Inflammatory macrophage (primary cell): ENCODE measurements at places on chromosomes 12 and 14.

DNA sequence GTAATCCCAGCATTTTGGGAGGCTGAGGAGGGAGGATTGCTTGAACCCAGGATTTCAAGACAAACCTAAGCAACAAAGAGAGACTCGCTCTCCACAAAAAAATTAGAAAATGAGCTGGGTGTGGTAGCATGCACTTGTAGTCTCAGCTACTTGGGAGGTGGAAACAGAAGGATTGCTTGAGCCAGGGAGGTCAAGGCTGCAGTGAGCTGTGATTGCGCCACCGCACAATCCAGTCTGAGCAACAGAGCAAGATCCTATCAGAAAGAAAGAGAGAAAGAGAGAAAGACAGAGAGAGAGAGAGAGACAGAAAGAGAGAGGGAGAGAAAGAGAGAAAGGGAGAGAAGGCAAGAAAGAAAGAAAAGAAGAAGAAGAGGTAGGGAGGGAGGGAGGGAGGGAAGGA, 37.0 kb downstream of the TDG start:
- DNase-seq = no peak

DNA sequence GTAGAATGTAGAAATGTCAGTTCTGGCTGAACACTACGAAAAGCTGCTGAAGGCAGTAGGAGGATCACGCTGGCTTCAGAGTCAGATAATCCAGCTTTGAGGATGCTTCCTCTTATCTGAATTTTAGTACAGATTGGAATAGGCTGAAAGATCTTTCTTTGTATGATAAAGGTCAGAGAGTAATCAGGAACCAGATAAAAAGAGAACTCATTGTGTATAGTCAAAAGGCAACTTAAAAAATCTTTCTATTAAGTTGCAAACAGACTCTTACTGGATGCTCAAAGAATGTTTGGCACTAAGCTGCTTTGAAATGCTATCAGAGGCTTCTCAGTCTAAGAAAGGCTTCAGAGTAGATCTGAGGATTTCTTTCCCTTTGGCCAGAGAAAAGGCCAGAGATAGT, 21.8 kb upstream of the TRHDE start:
- no peak for DNase-seq

- no peak for DNase-seq
Measured at GRCh38 chr14:20440465-20440864, 4.5 kb upstream of the KLHL33 start.

GRCh38 chr12:52796839-52797528, 1.1 kb upstream of the KRT3 start:
- no peak for DNase-seq

DNA sequence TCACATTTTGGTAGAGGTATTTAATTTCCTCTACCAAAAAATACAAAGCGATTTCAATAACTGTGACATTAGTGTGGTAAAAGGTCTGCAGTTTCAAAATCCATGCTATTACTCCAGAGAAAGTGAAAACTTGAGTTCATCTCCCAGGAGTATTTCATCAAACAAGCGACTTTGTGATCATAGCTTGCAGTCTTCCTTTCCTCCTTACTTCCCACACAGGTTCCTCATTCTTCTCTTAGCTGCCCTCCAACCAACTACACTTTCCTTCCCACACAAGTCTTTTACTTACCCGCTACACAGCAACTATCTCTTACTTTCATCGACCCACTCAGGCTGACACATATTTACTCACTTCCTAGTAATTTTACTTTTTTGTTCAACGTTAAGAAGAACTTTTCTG, 413.4 kb upstream of the USP15 start:
- peak; percentile 72 for DNase-seq

- peak; percentile 85 for DNase-seq
Measured at GRCh38 chr12:123761841-123762714, at the start of gene DNAH10. Gene DNAH10 (plus strand): TSS chr12:123762301. CDS start chr12:123762337, 36 bp downstream.

DNA sequence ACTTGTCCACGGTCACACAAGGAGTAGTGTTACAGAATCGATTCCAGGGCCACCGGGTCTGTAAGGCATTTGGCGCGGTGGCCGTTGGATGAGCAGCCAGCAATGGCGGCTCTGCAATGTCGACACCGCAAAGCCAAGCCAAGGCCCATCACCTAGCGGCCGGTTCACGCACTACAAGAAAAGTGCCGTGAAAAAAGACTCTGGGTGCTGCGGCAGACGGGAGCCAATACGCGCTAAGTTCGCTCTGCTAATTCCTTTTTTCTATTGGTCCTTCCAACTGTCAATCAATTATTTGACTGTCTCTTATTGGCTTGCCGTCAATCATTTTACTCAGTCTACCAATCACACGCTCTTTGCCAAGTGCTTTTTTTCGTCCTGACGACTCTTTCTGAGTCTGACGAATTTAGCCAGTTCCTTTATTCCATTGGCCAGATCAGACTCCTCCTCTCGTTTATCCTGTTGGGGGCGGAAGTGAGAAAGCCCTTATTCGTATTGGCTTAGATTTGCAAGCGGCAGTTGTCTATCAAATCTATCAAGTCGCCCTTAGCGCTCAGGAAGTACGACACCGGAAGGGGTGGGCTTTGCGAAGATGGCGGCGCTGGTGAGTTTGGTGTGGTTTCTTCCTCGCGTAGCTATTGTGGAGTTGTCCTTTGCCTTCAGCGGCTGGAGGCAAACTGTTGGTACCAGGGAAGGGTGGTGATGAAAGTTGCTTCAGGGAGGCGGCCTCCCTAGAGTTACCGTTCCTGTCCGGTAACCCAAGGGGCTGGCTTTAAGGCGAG, at the start of gene NGDN:
Gene NGDN, plus strand, starts transcription at position 577 of the 779 bp plus-strand sequence. Its CDS starts 13 bp downstream, at position 590.
- peak; percentile 100 for DNase-seq

- no peak for DNase-seq
Measured at GRCh38 chr14:47730296-47730695, 54.9 kb upstream of the MDGA2 start.

DNA sequence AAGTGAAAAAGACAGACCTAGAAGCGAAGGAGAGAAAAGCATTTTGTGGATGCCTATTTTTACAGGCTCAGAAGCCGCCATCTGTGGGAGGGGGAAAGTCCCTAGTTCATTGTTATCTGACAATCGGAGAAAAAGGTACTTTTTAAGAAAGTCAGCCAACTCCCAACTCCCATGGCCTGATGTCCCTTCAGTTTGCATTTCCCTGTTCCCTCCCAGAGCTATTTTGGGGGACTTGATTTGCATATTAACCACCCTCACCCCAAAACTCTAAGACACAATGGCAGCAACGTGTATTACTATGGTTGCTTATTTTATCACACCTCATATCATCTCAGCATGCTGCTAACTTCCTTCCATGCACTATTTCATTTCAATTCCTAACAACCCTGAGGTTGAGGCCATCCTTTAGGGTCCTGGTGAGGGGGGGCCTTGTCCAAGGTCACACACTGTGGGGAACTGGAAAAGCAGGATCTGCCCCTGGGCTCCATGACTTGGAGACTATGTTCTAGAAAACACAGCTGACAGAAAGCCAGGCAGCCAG, 18.7 kb downstream of the HVCN1 start:
- DNase-seq = no peak

DNA sequence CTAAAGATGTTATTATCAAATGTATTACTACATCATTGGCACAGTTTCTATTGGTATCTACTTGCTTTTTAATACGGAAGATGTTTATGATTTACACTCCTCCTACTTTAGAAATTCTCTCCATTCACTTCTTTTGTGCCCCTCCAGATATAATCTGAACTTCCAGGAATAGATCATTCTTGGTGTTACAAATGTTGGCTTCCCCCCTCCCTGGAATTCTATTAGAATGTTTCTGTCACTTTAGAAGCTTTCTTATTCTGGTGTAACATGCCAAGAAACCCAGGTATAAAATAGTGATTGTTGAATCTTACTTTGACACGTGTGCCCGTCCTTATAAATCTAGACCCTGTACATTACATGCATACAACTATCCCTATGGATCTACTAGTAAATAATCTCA, 1.2 kb upstream of the WDR20 start:
- no peak for DNase-seq

- DNase-seq = peak; percentile 17
Measured at GRCh38 chr12:12723681-12724420, 6.7 kb downstream of the CDKN1B start.

GRCh38 chr12:131054345-131055092, 100.8 kb downstream of the ADGRD1 start:
- DNase-seq = no peak

DNA sequence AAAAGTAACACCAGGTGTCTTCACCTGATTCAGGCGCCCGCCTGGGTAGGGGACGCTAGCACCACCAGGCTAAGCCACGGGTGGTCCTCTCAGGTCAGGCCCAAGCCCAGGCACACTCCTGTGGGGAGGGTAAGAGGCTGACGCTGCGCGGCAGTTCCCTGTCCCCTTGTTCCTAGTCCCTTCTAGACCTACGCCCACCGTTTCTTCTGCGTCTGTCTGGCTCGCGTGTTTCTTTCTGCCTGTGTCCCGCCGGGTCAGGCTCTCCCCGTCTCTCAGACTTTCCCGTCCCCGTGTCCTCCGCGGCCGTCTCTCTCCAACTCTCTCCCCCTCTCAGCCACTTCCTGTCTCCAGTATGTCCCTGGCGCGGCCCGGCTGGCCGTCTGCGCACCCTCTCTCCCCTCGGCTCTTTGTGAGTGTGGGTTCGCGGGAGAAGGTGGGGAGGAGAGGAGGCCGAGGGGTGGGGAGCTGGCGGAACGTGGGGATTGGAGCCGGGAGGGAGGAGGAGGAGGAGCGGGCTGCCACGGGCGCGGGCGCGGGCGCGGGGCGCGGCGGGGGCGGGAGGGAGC, 3.1 kb upstream of the TNS2 start:
- DNase-seq = peak; percentile 22

DNA sequence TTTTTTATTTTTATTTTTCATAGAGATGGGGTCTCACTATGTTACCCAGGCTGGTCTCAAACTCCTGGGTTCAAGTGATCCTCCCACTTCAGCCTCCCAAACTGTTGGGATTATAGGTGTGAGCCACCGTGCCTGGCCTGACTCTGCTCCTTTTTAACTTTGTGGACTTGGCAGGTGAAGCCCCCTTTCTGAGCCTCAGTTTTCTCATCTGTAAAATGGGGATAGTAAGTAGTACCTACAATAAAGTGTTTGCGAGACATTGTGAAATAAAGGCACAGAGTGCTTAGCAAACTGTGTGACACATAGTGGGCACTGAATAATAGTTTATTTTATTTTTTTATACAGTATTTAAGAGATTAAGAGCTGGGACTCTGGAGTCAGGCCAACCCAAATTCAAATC, 21.1 kb upstream of the MED13L start:
- DNase-seq = no peak

DNA sequence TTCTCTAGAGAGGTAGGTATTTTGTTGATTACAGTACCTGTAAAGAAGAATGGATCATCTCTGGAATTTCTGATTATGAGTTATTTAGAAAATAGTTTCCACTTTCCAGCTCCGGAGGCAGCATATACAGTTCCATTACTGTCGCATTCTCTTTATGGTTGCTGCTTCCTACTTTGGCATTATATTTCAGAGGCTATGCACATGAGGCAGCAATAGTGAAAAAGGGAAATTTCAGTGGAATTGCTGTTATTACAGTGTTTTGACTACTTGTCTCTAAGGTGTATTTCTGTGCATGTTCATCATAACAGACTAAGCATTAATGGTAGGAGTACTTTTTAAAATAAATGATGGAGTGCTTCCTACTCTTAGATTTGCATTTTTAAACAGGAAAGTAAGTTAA, 10.2 kb downstream of the GNG2 start:
- peak; percentile 43 for DNase-seq

DNA sequence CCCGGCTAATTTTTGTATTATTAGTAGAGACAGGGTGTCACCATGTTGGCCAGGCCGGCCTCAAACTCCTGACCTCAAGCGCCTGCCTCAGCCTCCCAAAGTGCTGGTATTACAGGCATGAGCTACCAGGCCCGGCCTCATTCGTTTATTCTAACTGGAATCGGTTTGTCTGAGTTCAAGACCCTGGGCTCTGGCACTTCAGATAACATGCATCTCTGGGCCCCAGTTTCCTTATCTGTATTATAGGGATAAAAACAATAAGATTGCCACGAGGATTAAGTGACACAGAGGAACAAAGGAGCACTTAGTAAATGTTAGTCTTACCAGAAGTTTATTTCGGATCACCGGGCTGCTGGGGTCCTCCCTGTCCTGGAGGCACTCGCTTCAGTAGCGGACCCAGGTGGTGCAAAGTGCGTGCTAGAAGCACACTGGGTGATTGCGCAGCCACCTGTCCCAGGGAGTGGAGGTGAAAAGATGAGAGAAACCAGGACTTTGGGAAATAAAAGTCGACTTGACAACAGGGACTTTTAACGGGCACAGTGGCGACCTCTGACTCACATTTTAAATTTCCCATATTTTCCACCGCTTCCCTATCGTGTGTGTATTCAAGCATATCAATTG, 37.5 kb downstream of the ACACB start:
- DNase-seq = no peak

DNA sequence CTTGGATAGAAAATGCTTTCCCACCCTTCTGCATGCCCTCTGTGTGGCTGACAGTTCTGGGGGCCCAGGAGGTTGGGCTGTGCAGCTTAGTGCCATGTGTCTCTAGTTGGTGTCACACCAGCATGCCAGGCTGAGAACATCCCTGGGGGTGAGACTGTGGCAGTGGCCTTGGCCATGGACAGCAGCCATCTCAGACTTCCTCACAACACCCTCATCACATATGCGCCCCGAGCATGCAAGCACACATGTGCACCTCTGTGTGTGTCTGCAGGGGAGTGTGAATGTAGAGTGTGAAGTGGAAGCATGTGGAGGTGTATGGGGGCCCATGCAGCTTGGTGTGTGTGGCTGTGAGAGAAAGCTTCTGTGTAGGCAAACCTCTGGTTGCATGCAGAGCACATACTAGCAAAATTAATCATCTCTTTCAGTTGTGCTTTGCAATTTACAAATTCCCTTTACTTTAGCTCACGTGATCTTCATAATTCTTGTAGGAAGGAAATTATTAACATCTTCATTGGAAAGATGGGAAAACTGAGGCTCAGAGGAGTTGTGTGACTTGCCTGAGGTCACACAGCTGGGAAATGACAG, 8.4 kb downstream of the ASIC1 start:
- no peak for DNase-seq

- DNase-seq = no peak
Measured at GRCh38 chr14:24595073-24595808, 14.2 kb downstream of the GZMH start.

DNA sequence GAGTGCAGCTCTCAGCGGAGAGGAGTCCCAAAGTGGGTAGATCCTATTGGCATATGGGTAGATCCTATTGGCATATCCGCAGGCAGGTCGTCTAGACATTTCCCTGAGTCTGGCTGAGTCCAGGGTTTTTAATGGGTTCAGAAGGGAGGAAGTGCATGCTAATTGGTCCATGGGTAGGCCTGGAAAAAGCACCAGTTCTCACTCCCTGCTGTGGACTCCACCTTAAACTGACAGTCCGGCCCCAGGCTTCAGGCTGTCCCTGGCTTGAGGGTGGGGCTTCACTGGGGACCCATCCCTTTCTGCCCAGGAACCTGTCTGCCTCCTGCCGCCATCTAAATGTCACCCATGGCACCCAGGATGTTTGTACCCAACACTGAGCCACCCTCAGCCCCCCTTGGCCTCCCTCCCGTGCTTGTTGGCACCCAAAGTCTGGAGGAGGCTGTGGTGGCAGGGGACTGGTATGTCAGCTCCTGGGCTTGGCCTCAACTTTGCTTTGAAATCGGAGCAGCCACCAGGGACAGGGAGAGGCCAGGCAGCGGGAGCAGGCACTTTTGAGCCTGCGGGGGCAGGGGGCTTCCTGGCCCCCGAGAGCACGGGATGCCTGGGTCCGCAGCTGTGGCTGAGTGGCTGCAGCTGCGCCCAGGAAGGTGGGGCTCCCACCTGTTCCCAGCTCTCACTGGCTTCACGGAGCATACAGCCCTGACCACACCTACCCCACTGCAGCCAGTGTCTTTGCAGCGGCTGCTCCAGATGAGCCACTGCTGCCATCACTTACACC, 29.6 kb upstream of the YAF2 start:
- DNase-seq = no peak

- peak; percentile 89 for DNase-seq
Measured at GRCh38 chr14:93939304-93940229, 12.4 kb downstream of the FAM181A start.
